ENCODE measurements at places on chromosomes 6 and 20. TPM values are rescaled to one million over a fixed set of nuclear protein-coding genes. Genes with fewer than 3 reads are reported as not detected.

Gene RIMS4
- total RNA-seq, result not detected

- DNase-seq, result no peak
Measured at GRCh38 chr6:75991941-75992340, 80.5 kb downstream of the IMPG1 start.

GRCh38 chr6:145883263-145883662 lies 68.7 kb upstream of the FBXO30 start:
- no peak for DNase-seq

DNA sequence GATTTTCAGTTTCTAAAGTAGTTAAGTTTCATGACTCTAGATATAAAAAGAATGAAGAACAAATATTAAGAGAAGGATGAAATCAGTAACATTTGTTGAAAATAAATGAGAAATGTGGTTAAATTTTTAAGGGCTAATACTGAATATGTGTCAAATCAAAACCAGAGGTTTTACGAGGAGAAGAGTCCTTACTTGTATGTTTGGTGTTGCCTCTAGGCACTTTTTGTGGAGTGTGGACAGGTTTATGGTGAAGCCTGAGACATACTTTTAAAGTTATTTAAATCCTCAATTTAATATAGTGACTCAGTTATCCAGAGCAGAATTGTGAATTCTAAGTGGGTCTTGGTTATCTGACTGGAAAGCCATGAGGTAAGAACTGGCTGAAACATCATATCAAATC lies 68.7 kb downstream of the COL19A1 start:
- DNase-seq, result no peak

DNA sequence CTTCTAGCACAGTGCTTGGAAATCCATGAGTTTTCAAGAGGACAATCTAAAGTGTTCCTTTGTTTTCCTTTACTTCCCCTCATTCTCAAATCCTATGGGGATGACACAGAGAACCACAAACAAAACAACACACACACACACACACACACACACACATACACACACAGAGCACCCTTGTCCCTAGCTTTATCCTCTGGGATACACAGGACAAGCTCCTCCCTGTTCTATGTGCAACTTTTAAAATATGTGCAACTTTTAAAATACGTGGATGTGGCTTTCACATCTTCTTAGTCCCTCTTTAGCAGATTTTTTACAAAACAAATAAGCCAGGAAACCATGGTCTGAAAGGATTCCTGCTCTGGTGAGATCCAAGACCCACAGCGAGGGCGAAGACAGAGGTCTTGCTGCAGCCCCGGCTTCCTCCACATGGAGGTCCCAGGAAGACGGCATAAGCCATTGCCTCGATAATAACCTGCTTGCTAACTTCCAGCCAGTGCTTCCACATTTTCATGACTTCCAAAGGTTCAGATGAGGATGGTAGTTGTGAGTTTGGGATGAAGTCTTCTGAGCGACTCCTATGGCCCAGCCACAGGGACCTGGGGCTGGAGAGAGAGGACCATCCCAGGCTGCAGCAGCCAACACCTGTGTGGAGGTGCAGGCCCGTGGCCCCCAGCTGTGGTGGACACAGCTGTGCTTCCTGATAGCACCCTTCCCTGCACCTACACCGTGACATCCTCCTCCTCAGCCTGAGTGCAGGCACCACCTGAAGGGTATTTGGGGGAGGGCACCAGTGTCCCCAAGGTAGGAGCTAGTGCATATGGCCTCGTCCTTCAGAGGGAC lies 62.8 kb upstream of the CD93 start:
- DNase-seq, result no peak

Data from LHCN-M2 (cell line).